Smooth muscle cell of the pulmonary artery (primary cell): ENCODE measurements at places on chromosomes 3 and 15. TPM values are rescaled to one million over a fixed set of nuclear protein-coding genes. Genes with fewer than 3 reads are reported as not detected.

Gene PLS1
- 1.0 and 1.7 TPM in 2 replicates for total RNA-seq

Gene FBXW12
- not detected in 2 replicates for total RNA-seq

Gene NECTIN3
- 31.5 and 46.2 TPM in 2 replicates for total RNA-seq

Gene TLR9
- total RNA-seq: under 0.01 and 0.23 TPM in 2 replicates

Gene ISG20
- total RNA-seq: 2.2 and 4.0 TPM in 2 replicates

Gene P2RY14
- 0.20 TPM in 1 of 2 replicates, not detected in the other for total RNA-seq

Gene IL12A
- 1.8 and 3.7 TPM in 2 replicates for total RNA-seq

Gene ZNF639
- 43.2 and 44.4 TPM in 2 replicates for total RNA-seq

Gene PLSCR5
- not detected in 2 replicates for total RNA-seq

Gene ATP13A4
- 0.36 and 0.46 TPM in 2 replicates for total RNA-seq

Gene EPHA3
- 0.99 and 6.7 TPM in 2 replicates for total RNA-seq

Gene SLC6A11
- 0.03 and 0.13 TPM in 2 replicates for total RNA-seq
